Progenitor cell of endocrine pancreas (in vitro differentiated cells): ENCODE measurements at places on chromosomes 7 and 10. TPM values are rescaled to one million over a fixed set of nuclear protein-coding genes. Genes with fewer than 3 reads are reported as not detected.
A peak's percentile ranks its signal among the peaks of the same experiment; 100 is the strongest.

NUDT5 gene
- 56.5 and 63.3 TPM in 2 replicates for total RNA-seq

TMEM236 gene
- 0.07 TPM in 2 replicates for total RNA-seq

TAS2R5 gene
- total RNA-seq: 5.0 and 6.4 TPM in 2 replicates

RPEL1 gene
- not detected in 2 replicates for total RNA-seq

FLNC gene
- total RNA-seq: 6.9 and 11.7 TPM in 2 replicates

ZNF722 gene
- not detected in 2 replicates for total RNA-seq

PAX4 gene
- total RNA-seq: 23.6 and 25.1 TPM in 2 replicates

CALHM3 gene
- 0.41 and 1.3 TPM in 2 replicates for total RNA-seq

FAM25G gene
- not detected in 2 replicates for total RNA-seq

SPOCK2 gene
- total RNA-seq: 47.7 and 49.1 TPM in 2 replicates

CRHR2 gene
- not detected in 2 replicates for total RNA-seq

XRCC2 gene
- total RNA-seq: 12.2 and 13.8 TPM in 2 replicates

GPC2 gene
- 64.0 and 65.2 TPM in 2 replicates for total RNA-seq

IGFBP3 gene
- total RNA-seq: 8.6 and 10.3 TPM in 2 replicates

CCL26 gene
- not detected in 2 replicates for total RNA-seq

GRCh38 chr10:11684717-11685645 is 57.2 kb upstream of the ECHDC3 start:
- peaks cover 18% of the 10 kb centered on the region for H3K27me3 ChIP-seq
- H3K4me3 ChIP-seq: no peak overlapping the region
- H3K36me3 ChIP-seq: no peaks in the 10 kb centered on the region
- H3K27ac ChIP-seq: peak overlapping the region; percentile 6

DNA sequence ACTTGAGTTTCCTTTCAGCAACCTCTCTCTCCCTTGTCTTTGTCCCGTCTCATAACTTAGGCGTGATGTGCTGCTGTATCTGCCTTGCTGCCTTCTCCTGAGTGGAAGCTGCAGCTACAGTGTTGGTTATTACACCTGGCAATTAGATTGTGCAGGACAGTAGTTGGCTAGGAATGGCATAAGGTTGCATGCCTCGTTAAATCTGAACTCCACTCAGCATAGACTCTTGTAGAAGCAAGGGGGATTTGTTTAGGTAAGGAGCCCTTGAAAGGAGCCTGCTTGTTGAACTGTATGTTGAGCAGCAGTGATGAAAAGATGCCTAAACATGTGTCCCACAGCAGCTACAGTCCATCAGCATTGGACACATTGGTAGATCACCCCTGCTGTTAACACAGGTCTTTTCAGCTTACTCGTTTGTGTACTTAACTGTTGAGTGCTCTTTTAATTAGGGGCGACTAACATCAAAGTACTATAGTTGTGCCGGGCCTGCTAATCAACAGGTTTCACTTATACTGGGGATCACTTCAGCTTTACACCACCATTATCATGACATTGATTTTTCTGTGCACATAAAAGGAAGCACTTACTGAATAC is 225.0 kb downstream of the AUTS2 start:
- peaks cover 24% of the 10 kb centered on the region for H3K4me1 ChIP-seq
- H3K27me3 ChIP-seq: no peaks in the 10 kb centered on the region
- no peak overlapping the region for H3K4me3 ChIP-seq
- no peak for DNase-seq
- no peak overlapping the region for H3K27ac ChIP-seq

DNA sequence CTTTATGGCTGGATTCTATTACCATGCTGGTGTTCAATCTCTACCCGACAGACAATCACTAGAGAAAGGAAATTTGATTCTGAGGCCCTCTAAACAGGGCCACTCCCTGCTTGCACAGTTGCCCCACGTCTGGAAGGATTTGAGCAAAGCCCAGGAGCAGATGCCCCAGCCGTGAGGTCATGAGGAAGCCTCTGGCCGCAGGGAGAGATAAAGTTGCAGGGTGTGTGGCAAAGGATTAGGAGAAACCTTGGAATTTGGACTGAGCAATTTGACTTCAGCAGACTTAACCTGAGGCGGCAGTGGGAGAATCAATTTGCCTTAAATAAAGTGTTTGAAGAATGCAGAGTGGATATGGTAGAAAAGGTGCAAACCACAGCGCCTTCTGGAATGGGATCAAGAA is 40.2 kb upstream of the KLF6 start:
- H3K36me3 ChIP-seq: no peaks in the 10 kb centered on the region
- peak overlapping the region; percentile 87 for H3K27ac ChIP-seq
- no peak for DNase-seq

GRCh38 chr10:131657985-131658330 is 242.8 kb upstream of the PPP2R2D start:
- H3K27me3 ChIP-seq: peaks cover 4% of the 10 kb centered on the region
- no peak for DNase-seq
- H3K4me3 ChIP-seq: no peak overlapping the region
- H3K36me3 ChIP-seq: no peaks in the 10 kb centered on the region
- peaks cover 1% of the 10 kb centered on the region for H3K4me1 ChIP-seq
- H3K27ac ChIP-seq: no peak overlapping the region

GRCh38 chr10:49579621-49580020 is 30.5 kb upstream of the SLC18A3 start:
- no peak overlapping the region for H3K27ac ChIP-seq
- no peaks in the 10 kb centered on the region for H3K36me3 ChIP-seq
- no peak for DNase-seq
- no peak overlapping the region for H3K4me3 ChIP-seq

GRCh38 chr7:74115326-74115725 is 31.7 kb downstream of the LIMK1 start:
- no peak overlapping the region for H3K4me3 ChIP-seq
- H3K36me3 ChIP-seq: peaks cover 16% of the 10 kb centered on the region
- no peak overlapping the region for H3K27ac ChIP-seq
- no peaks in the 10 kb centered on the region for H3K27me3 ChIP-seq
- DNase-seq: no peak
- H3K4me1 ChIP-seq: no peaks in the 10 kb centered on the region

- no peaks in the 10 kb centered on the region for H3K36me3 ChIP-seq
- no peaks in the 10 kb centered on the region for H3K4me1 ChIP-seq
- H3K27ac ChIP-seq: no peak overlapping the region
- no peak for DNase-seq
- H3K4me3 ChIP-seq: no peak overlapping the region
- peaks cover 13% of the 10 kb centered on the region for H3K27me3 ChIP-seq
Observed at GRCh38 chr10:15387021-15387420, 15.9 kb upstream of the FAM171A1 start.

GRCh38 chr7:143416565-143417149 is 8.0 kb upstream of the EPHA1 start:
- H3K27me3 ChIP-seq: peaks cover 3% of the 10 kb centered on the region
- no peak overlapping the region for H3K4me3 ChIP-seq
- no peak overlapping the region for H3K27ac ChIP-seq
- no peaks in the 10 kb centered on the region for H3K36me3 ChIP-seq
- H3K4me1 ChIP-seq: peaks cover 21% of the 10 kb centered on the region

- no peak overlapping the region for H3K4me3 ChIP-seq
- H3K4me1 ChIP-seq: peaks cover 1% of the 10 kb centered on the region
- no peaks in the 10 kb centered on the region for H3K36me3 ChIP-seq
Observed at GRCh38 chr10:116043861-116044260, 229.1 kb downstream of the GFRA1 start.

- H3K4me3 ChIP-seq: peak within 1 kb of the TSS; percentile 63
- H3K36me3 ChIP-seq: no peaks in the 10 kb centered on the region
- H3K27ac ChIP-seq: no peak within 1 kb of the TSS
- H3K27me3 ChIP-seq: peaks cover 96% of the 10 kb centered on the region
Observed at GRCh38 chr7:8433477-8434289, at the start of gene NXPH1. Gene NXPH1, plus strand, starts transcription at chr7:8433609.

GRCh38 chr10:99685597-99685967 is 26.3 kb downstream of the ENTPD7 start:
- no peak overlapping the region for H3K4me3 ChIP-seq
- no peaks in the 10 kb centered on the region for H3K27me3 ChIP-seq
- no peak for DNase-seq
- peaks cover 14% of the 10 kb centered on the region for H3K36me3 ChIP-seq

DNA sequence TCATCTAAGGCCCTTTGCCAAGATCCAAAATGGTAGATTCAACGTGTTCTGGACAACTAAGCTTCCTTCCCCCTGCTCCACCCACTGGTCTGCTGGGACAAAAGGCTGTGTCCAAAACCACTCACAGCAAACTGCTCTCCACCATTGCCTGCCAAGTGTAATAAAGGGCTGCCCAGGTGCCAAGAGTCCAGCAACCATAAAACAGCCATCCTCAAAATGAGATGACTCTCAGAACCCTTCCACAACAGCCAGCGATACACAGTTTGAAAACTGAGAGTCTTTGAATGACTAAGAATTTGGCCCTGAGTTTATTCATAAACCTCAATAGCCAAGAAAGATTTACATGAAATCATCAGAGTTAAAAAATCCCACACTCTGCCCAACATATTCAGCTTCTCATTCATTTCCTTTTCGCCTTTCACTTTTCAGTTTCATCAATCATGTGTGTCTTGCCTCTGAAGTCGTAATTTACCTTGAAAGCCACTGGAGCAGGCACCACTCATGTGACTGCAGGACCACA is 658.1 kb upstream of the MGMT start:
- no peak for DNase-seq
- H3K4me1 ChIP-seq: no peaks in the 10 kb centered on the region
- peaks cover 36% of the 10 kb centered on the region for H3K27me3 ChIP-seq
- H3K36me3 ChIP-seq: no peaks in the 10 kb centered on the region
- H3K4me3 ChIP-seq: no peak overlapping the region

DNA sequence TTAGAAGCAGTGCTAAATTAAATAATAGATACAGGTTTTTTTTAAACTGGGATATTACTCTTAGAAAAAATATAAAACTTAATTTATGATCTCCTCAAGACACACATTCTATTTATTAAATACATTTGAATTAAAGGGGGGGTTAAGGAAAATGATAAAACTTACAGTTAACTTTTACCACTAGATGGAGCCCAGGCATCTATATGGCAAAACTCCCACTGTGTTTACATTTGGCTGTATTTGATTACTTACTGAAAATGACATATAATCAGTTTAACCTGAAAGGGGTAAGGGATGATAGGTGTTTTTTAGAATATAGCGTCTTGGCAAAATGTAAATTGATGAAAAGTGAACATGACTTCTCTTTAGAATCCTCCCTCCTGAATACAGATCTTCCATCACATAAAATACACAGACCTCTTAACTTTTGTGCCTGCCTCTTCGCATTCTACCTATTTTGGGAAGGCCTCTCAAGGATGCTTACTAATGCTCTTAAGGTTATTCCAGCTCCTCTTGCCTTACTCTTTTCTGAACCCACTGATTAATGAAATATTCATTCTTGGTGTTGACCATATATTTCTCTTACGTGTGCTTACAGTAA is 235.7 kb downstream of the AGMO start:
- no peak overlapping the region for H3K4me3 ChIP-seq
- H3K27ac ChIP-seq: no peak overlapping the region
- H3K27me3 ChIP-seq: no peaks in the 10 kb centered on the region
- no peaks in the 10 kb centered on the region for H3K4me1 ChIP-seq
- no peaks in the 10 kb centered on the region for H3K36me3 ChIP-seq
- DNase-seq: no peak

- H3K36me3 ChIP-seq: no peaks in the 10 kb centered on the region
- DNase-seq: no peak
- no peaks in the 10 kb centered on the region for H3K27me3 ChIP-seq
- H3K4me3 ChIP-seq: no peak overlapping the region
- peaks cover 22% of the 10 kb centered on the region for H3K4me1 ChIP-seq
Observed at GRCh38 chr10:51596695-51597094, 102.7 kb downstream of the CSTF2T start.

DNA sequence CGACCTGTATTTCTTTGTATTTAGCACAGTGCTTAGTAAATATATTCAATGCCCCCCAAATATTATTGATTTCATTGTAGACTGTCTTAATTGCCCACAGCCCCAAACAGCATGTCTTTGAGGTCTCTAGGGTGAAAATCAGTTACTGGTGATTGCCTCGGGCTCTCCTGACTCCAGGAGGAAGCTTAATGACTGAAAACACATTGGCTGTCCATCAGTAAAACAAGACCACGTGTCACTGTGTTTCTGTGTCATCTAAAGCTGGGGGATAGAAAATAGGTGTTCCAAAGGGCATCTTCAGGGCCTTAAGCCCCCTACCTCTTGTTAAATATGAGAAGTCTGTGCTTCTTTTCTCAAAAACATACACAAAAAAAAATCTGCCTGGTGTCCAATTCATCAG is 67.9 kb downstream of the CACNA2D1 start:
- H3K36me3 ChIP-seq: no peaks in the 10 kb centered on the region
- H3K4me1 ChIP-seq: peaks cover 17% of the 10 kb centered on the region
- no peak for DNase-seq
- no peak overlapping the region for H3K4me3 ChIP-seq

GRCh38 chr7:155032978-155033377 is 30.1 kb upstream of the PAXIP1 start:
- no peaks in the 10 kb centered on the region for H3K4me1 ChIP-seq
- DNase-seq: no peak
- no peaks in the 10 kb centered on the region for H3K36me3 ChIP-seq
- H3K27me3 ChIP-seq: no peaks in the 10 kb centered on the region
- no peak overlapping the region for H3K4me3 ChIP-seq

GRCh38 chr7:69868921-69869320 is 270.6 kb downstream of the AUTS2 start:
- no peaks in the 10 kb centered on the region for H3K36me3 ChIP-seq
- H3K27ac ChIP-seq: no peak overlapping the region
- no peak overlapping the region for H3K4me3 ChIP-seq
- H3K27me3 ChIP-seq: no peaks in the 10 kb centered on the region

DNA sequence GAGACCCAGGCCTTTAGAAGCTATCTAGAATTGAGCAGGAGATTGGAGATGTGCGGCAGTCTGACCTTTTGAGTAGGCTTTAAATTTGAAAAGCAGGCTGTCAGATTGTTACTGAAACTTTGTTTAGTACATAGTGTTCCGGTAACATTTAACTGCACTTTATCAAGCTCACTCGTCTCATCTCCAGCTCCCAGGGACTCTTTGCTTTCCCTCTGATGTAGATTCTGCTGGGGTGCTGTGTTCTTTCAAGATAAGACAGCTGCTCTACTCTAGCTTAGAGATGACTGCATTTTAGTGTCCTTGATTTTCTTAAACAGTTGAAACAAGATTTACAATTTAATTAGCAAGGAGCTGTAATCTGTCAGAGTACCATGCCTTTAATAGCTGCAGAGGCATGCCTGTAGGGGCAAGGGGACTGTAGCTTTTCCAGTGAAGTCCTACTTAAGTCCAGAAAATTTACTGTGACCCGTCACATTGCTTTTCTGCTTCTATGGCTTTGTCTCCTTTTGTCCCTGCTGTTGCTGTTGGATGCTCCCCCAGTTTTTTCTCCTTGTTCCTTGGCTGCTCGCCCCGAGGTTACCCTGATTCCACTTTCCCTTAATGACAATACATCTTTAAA is 56.4 kb upstream of the MTPN start:
- H3K27me3 ChIP-seq: peaks cover under 1% of the 10 kb centered on the region
- H3K36me3 ChIP-seq: no peaks in the 10 kb centered on the region
- no peak overlapping the region for H3K4me3 ChIP-seq
- H3K4me1 ChIP-seq: no peaks in the 10 kb centered on the region
- DNase-seq: no peak

GRCh38 chr7:151083071-151083823 is at the start of gene TMUB1:
Gene TMUB1, minus strand, starts transcription at chr7:151083493. Its CDS starts 930 bp downstream, at chr7:151082563.
- peak within 1 kb of the TSS; percentile 60 for H3K27ac ChIP-seq
- no peaks in the 10 kb centered on the region for H3K27me3 ChIP-seq
- H3K4me1 ChIP-seq: peaks cover 24% of the 10 kb centered on the region
- H3K36me3 ChIP-seq: no peaks in the 10 kb centered on the region
